ENCODE measurements at places on chromosomes 12 and 14.

- DNase-seq = peak; percentile 43
Measured at GRCh38 chr14:87992718-87993628, at the start of gene GALC. TSS of gene GALC (minus strand) at chr14:87993182. CDS start at chr14:87993164, 18 bp downstream.

DNA sequence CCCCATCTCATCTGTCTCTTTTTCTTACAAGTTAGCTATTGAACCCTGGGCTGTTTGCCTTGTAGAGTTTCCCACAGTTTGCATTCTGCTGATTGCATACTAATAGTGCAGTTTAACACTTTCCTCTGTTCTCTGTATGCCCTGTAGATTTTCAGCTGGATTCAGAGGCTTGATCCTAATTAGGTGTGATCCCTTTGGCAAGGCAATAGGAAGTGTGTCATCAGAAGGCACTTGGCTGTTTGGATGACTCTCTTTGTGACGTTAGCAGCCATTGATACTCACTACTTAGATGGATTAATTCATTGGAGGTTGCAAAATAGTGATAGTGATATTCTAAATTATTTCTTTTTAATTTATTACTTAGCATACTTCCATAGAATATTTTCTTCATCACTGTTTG, 33.6 kb downstream of the FUT8 start:
- no peak for DNase-seq

DNA sequence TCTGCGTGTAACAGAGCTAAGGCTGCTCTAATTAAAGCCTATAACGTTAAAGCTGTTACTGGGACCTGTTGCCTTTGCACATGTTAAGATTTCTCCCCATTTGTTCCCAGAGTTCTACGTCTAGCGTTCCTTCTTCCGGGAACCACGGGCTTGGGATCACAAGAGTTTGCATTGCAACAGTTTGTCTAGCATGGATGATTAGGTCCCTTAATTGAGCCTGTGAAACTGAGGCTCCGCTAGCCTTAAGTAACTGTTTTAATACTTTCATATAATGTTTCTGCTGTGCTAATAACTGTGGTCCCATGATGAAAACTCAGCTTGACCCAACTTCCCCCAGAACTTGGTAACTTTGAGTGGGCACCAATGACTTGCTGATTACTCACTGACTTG, 16.7 kb upstream of the LYZ start:
- no peak for DNase-seq

DNA sequence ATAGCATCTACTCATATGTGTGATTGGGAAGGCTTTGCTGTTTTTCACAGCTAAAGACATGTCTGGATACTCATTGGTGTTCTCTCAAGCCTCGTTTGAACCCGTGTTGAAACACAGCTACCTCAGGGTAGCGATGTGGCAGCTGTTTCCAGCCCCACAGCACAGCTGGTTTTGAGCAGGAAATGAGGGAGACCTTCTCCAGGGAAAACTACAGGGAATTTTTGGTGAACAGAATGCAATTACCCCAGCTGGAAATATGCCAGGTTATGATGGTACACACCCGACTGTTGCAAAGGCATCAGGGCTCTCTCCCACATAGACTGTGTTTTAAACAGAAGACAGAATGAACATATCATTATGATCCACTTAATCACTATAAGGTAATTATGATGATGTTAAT, 828.9 kb downstream of the VRK1 start:
- no peak for DNase-seq

GRCh38 chr12:88303335-88303734, 161.2 kb downstream of the TMTC3 start:
- no peak for DNase-seq

GRCh38 chr12:69932676-69933552, 107.9 kb downstream of the MYRFL start:
- DNase-seq = no peak

DNA sequence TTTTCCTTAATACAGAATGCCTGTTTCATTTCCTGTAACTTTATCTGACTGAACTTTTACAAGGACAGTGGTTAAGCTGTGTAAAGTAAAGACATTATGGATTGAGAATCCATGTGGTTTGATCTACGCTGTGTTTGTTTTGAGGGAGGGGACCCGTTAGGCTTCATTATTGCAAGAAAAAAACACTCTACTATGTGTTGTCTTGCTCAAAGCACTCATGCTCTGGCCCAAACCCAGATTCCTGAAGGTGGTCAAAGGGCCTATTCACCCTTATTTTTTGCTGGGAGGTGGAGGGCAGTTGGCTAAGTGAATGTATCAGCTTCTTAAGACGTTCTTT, 11.9 kb downstream of the RNF10 start:
- no peak for DNase-seq

GRCh38 chr14:61322011-61322798, 826 bp downstream of the PRKCH start:
- no peak for DNase-seq

DNA sequence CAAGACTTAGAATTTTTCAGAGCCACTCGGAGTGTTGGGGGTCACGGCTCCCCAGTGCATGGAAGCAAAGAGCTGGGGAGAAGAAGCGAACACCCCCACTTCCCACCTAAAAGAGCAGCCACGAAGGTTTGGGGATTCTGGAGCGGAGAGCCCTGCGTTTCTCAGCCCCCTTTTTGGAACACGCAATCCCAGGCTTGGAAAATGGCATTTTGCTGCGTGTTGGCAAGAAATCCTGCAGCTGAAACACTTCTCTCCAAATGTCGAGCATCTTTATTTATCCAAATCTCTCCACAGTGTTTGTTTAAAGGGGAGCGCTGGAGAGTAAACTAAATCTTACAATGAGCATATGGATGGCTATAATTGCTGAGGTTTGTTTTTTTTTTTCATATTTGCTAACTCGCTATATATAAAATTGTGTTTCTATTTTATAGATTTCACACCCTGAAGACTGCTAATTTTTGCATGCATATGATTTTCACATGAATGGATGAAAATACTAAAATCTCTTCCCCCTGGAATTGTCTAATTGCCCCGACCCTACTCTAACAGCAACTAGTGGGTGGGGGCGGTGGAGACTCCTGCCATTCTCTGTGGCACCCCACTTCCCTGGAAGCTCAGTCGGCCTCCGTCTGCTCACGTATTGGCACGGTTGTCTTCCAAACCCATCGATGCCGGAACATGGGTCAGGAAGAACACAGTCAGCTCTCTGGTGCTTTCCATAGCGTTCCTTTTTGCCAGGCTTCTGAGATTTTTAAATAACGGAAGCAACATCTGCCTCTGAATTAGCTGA, 120.5 kb downstream of the GCH1 start:
- no peak for DNase-seq

DNA sequence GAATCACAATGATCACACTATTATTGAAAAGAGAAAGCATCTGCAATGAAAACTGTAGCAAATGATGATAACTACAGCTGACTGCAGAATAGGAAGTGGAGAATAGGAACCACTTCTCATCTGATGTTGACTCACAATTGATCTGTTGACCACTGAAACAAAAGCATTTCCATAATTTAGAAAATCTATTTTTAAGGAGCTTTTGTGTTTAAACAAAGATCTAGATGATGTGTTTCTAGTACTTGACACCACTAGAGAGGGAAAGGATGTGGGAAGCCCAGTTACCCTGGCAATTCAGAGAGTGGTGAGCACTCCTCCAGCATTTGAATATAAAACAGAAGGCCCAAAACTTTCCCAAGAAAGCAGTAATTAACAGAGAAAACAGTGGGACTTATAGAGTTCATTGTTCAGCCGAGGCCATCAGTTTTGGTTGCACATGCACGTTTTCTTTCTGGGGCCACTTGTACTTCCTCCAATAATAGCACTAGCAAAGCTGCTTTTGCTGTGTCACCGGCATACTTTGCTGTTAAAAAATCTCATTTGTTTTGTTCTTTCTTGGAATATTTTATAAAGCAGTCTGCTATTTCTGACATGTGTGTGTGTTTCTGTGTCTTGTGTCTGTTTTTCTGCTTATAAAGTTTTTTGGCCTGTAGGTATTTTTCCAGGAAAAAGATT, 76.1 kb upstream of the HECTD1 start:
- DNase-seq = no peak

DNA sequence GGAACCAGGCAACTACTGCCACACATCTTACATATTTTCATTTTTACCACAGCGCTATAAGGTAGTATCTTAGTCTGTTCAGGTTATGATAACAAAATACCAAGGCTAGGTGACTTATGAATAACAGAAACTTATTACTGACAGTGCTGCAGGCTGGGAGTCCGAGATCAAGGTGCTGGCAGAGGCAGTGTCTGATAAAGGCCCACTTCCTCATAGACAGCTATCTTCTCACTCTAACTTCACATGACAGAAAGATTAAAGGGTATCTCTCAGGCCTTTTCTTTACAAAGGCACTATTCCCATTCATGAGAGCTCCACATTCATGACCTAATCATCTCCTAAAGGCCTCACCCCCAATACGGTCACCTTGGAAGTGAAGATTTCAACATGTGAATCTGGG, 59.8 kb upstream of the MDM1 start:
- DNase-seq = no peak

DNA sequence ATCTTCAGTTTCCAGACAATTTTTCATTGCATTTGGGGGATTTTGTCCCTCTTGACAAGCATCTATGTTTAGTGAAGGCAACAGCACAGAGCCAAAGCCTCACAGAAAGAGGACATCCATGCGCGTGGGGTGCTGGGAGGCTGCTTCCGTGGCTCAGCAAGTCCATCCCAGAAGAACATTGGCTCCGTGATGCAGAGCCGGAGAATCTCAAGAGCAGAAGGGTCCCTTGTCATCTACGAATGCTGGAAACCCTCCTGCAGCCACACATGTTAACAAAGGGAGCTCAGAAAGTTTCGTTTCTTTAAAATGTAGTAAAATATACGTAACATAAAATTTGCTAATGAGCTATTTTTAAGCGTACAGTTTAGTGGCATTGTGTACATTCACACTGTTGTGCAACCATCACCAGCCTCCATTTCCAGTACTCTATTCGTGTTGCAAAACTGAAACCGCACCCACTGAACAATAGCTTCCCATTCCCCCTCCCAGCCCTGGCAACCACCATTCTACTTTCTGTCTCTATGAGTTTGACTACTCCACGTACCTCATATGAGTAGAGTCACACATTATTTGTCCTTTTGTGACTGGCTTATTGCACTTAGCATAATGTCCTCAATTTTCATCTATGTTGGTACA, 185.9 kb downstream of the TTC7B start:
- DNase-seq = peak; percentile 18

Measured in C1 segment of cervical spinal cord (tissue), 14 donors.